ENCODE measurements at places on chromosomes 5 and 9.

GRCh38 chr9:69030851-69031645, 4.5 kb upstream of the FXN start:
- peaks cover 3% of the 10 kb centered on the region for H3K27me3 ChIP-seq
- no peak overlapping the region for H3K4me3 ChIP-seq
- H3K4me1 ChIP-seq: no peaks in the 10 kb centered on the region
- no peaks in the 10 kb centered on the region for H3K36me3 ChIP-seq
- H3K27ac ChIP-seq: no peak overlapping the region

- no peak overlapping the region for H3K27ac ChIP-seq
- H3K4me1 ChIP-seq: peaks cover 18% of the 10 kb centered on the region
- H3K36me3 ChIP-seq: peaks cover 10% of the 10 kb centered on the region
These were observed 252.5 kb downstream of the TLE4 start for GRCh38 chr9:79824265-79824664.

GRCh38 chr9:108953983-108954574, 19.9 kb downstream of the ABITRAM start:
- H3K36me3 ChIP-seq: no peaks in the 10 kb centered on the region
- no peak for DNase-seq
- H3K27ac ChIP-seq: no peak overlapping the region
- no peak overlapping the region for H3K4me3 ChIP-seq
- H3K4me1 ChIP-seq: no peaks in the 10 kb centered on the region
- no peaks in the 10 kb centered on the region for H3K27me3 ChIP-seq

DNA sequence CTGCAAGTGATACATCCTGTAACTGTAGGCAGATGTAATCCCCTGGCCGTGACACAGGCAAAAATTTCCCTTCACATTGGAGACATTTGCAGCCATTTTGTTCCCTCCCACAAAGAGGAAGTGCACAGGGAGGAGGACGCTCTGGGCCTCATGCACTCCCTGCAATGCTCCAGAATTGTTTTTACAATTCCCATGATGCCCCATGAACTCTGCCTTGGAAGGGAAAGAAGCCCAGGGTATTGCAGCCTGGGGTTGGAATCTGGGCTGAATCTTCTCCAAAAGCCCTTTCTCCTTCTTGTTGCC, 491.7 kb downstream of the CCDC171 start:
- H3K27me3 ChIP-seq: peaks cover 2% of the 10 kb centered on the region
- no peak for DNase-seq
- H3K4me3 ChIP-seq: no peak overlapping the region
- no peak overlapping the region for H3K27ac ChIP-seq
- H3K36me3 ChIP-seq: no peaks in the 10 kb centered on the region

DNA sequence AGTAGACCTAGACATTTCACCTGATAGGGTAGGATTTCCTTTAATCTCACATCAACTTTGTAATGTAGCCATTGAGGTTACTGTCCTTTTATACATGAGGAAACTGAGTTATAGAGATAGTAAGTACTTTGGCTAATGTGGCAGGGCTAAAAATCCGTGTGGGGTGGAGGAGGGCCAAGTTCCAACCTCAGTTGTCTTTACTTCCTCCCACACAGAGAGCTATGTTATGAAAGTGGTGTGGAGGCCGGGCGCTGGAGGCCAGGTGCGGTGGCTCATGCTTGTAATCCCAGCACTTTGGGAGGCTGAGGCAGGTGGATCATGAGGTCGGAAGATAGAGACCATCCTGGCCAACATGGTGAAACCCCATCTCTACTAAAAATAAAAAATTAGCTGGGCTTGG, 173.3 kb downstream of the PALM2AKAP2 start:
- no peaks in the 10 kb centered on the region for H3K27me3 ChIP-seq
- H3K4me1 ChIP-seq: peaks cover 12% of the 10 kb centered on the region
- H3K4me3 ChIP-seq: no peak overlapping the region
- no peak overlapping the region for H3K27ac ChIP-seq

GRCh38 chr5:137938751-137939143, 49.5 kb downstream of the PKD2L2 start:
- no peak overlapping the region for H3K4me3 ChIP-seq
- DNase-seq: no peak
- peaks cover 1% of the 10 kb centered on the region for H3K4me1 ChIP-seq

- H3K36me3 ChIP-seq: peaks cover 20% of the 10 kb centered on the region
- H3K27ac ChIP-seq: no peak overlapping the region
- DNase-seq: no peak
- peaks cover 20% of the 10 kb centered on the region for H3K4me1 ChIP-seq
- peaks cover 21% of the 10 kb centered on the region for H3K27me3 ChIP-seq
These were observed 2.0 kb downstream of the NEUROG1 start for GRCh38 chr5:135533794-135534193.

- H3K4me1 ChIP-seq: no peaks in the 10 kb centered on the region
- H3K27me3 ChIP-seq: peaks cover 2% of the 10 kb centered on the region
- no peak overlapping the region for H3K27ac ChIP-seq
- no peak for DNase-seq
- peaks cover 4% of the 10 kb centered on the region for H3K36me3 ChIP-seq
These were observed 464.7 kb upstream of the KLF4 start for GRCh38 chr9:107954312-107954711.

DNA sequence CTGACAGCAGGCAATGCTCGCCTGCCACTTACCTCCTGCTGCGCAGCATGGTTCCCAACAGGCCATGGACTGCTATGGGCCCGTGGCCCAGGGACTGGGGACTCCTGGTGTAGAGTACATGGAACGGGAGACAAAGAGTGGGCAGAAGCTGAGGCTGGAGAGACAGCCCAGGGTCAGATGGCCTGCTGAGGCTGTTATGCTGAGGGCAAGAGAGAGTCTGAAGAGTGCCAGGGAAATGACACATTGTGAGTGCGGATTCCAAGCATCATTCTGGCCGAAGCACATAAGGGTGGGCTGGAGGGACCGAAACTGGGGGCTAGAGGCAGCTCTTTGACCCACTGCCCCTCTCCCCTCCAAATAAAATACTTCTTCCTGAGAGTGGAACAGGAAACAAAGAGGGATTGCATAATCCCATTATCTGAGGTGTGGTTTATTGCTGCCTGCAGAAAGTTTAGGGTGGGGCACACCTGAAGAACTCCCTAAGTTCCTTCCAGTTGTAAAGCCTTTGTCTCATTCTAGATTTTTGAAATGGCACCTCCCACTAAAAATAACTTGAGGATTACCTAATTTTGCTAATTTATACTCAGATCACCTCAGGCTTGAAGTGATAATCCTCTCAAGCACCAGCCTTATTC, 158.1 kb downstream of the ATP10B start:
- H3K27me3 ChIP-seq: peaks cover 2% of the 10 kb centered on the region
- DNase-seq: no peak
- H3K4me3 ChIP-seq: no peak overlapping the region
- H3K27ac ChIP-seq: no peak overlapping the region

GRCh38 chr5:111122398-111122797, 30.2 kb downstream of the WDR36 start:
- H3K27me3 ChIP-seq: no peaks in the 10 kb centered on the region
- no peak overlapping the region for H3K4me3 ChIP-seq
- no peaks in the 10 kb centered on the region for H3K4me1 ChIP-seq
- H3K36me3 ChIP-seq: no peaks in the 10 kb centered on the region
- no peak for DNase-seq

DNA sequence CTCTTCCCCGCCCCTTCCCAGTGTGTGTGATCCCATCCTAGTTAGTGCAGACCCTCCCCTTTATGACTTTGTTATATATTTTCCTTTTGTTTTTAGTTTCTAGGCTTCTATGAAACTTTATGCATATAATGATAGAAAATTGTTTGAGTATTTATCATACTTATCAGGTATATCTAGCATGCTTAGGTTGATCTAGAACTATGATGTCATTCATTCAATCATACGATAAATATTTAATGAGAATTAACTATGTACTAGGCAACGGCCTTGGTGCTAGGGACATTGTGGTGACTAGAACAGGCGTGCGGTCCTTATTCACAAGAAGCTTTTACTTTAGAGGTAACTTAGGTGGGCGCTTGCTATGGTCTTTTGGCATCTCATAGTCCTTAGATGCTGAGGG, 13.6 kb upstream of the ANKRD55 start:
- H3K27me3 ChIP-seq: no peaks in the 10 kb centered on the region
- H3K36me3 ChIP-seq: no peaks in the 10 kb centered on the region
- DNase-seq: no peak
- H3K4me1 ChIP-seq: no peaks in the 10 kb centered on the region
- H3K27ac ChIP-seq: no peak overlapping the region
- no peak overlapping the region for H3K4me3 ChIP-seq

- no peaks in the 10 kb centered on the region for H3K4me1 ChIP-seq
- no peak overlapping the region for H3K27ac ChIP-seq
- H3K36me3 ChIP-seq: no peaks in the 10 kb centered on the region
- no peaks in the 10 kb centered on the region for H3K27me3 ChIP-seq
These were observed 101.8 kb downstream of the MAST4 start for GRCh38 chr5:66697796-66698564.

- peak overlapping the region; percentile 7 for H3K4me3 ChIP-seq
- H3K27me3 ChIP-seq: peaks cover 6% of the 10 kb centered on the region
- peak overlapping the region; percentile 48 for H3K27ac ChIP-seq
- no peaks in the 10 kb centered on the region for H3K36me3 ChIP-seq
- H3K4me1 ChIP-seq: peaks cover 39% of the 10 kb centered on the region
These were observed 341.9 kb downstream of the DIRAS2 start for GRCh38 chr9:90300611-90301276.

GRCh38 chr5:33491941-33492340, 51.2 kb downstream of the TARS1 start:
- no peaks in the 10 kb centered on the region for H3K4me1 ChIP-seq
- H3K27me3 ChIP-seq: no peaks in the 10 kb centered on the region
- no peak overlapping the region for H3K4me3 ChIP-seq
- DNase-seq: no peak
- no peak overlapping the region for H3K27ac ChIP-seq

DNA sequence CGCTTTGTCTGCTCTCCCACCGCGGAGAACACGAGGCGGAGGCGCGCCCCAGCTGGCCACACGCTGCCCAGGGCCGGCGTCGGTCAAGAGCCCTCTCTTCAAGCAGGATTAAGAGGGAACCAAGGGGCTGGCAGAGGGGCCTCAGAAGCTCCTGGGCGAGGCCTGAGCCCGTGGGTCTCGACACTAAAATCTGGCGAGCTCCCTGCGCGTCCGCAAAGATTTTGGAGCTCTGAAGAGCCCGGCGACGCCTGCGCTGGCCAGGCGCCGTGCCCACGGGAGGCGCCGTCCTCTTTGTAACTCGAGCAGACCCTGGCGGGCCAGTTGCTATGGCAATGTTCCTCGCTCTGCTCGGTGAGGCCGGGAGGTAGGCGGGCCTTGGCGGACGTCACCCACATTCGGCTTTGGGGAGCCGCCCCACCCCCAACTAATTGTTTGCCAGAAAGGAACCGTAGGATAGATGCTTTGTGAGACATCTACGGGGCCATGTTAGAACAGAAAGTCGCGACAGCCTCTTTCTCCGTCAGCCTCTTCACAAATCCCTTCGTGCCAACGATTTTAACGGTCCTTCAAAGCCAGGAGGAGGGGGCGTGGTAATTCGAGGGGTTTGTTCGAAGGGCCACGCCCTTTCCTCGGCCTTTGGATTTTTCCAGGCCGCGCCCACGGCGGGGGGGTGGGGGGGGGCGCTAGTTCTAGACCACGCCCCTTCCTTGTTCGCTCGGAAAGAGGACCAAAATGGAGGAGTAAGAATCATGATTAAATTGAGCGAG, 714 bp upstream of the CNOT8 start:
- H3K4me1 ChIP-seq: peaks cover 16% of the 10 kb centered on the region
- H3K36me3 ChIP-seq: no peaks in the 10 kb centered on the region
- peaks cover 14% of the 10 kb centered on the region for H3K27me3 ChIP-seq
- peak; percentile 94 for DNase-seq

DNA sequence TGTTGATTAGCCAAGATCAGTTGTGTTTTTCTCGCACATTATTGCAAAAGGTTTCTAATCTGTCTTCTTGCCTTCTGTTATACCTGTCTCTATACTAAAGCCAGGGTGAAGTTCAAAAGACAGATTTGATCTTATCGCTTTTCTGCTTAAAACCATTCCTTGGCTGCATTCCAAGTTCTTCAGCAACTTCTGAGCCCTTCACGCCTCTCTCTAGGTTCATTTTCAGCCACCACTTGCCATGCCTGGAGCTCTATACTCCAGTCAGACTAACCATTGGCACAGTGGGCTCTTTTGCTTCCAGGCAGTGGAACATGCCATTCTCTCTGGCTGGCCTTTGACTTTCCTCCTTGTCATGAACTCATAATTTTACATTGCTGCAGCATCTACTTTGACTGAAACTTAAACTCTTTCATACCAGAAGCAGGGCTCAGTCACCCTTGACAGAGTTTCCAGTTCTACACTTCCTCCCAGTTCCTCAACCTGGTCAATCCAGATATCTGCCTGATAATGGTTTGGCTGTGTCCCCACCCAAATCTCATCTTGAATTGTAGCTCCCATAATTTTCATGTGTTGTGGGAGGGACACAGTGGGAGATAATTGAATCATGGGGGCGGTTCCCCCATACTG, 114.4 kb downstream of the SLC12A2 start:
- H3K4me1 ChIP-seq: no peaks in the 10 kb centered on the region
- no peaks in the 10 kb centered on the region for H3K27me3 ChIP-seq
- H3K27ac ChIP-seq: no peak overlapping the region
- peaks cover 4% of the 10 kb centered on the region for H3K36me3 ChIP-seq

DNA sequence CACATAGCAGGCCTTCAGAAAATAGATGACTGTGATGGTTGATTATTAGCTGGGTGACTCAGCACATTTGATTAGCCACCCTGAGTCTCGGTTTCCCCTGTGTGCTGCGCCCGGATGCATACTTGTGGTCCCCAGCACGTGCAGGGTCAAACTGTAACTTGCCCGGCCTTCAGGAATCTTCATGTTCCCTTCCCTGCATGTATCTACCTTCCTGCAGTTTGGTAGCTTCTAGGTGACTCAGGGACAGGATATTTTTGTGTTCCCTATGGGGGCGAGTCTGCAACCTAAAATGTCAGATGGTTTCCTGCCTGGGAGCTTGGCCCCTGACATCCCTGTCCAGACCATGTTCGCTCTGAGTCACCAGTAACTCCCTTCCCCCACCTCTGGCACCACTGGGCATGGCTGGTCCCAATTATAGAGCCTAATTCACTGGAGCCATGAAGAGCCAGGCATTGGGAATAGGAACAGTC, 13.2 kb downstream of the PTGS1 start:
- H3K27ac ChIP-seq: no peak overlapping the region
- no peak for DNase-seq
- no peaks in the 10 kb centered on the region for H3K27me3 ChIP-seq
- H3K4me1 ChIP-seq: no peaks in the 10 kb centered on the region
- no peak overlapping the region for H3K4me3 ChIP-seq

DNA sequence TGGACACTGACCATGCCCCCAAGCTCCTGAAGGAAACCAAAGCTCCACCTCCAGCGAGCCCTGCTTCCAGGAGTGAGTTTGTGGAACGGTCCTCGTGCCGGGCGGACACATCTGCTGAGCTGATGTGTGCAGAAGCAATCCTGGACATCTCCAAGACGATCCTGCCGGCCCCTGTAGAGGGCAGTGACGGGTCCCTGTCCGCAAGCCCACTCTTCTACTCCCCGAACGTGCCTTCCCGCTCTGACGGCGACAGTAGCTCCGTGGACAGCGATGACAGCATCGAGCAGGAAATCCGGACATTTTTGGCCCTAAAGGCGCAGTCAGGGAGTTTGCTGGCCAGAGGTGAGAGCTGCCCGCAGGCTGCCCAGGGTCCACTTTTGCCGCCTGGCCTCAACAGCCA, 6.2 kb downstream of the PPP1R26 start:
- H3K27me3 ChIP-seq: peaks cover 5% of the 10 kb centered on the region
- DNase-seq: no peak
- no peaks in the 10 kb centered on the region for H3K36me3 ChIP-seq
- H3K4me3 ChIP-seq: no peak overlapping the region
- H3K27ac ChIP-seq: no peak overlapping the region

GRCh38 chr5:34927785-34928184, 1.6 kb upstream of the DNAJC21 start:
- no peak overlapping the region for H3K4me3 ChIP-seq
- H3K27me3 ChIP-seq: peaks cover 6% of the 10 kb centered on the region
- DNase-seq: no peak
- peaks cover 11% of the 10 kb centered on the region for H3K4me1 ChIP-seq

GRCh38 chr9:82397534-82397933, 409.0 kb downstream of the SPATA31D1 start:
- no peaks in the 10 kb centered on the region for H3K36me3 ChIP-seq
- no peaks in the 10 kb centered on the region for H3K27me3 ChIP-seq
- no peaks in the 10 kb centered on the region for H3K4me1 ChIP-seq
- no peak for DNase-seq
- no peak overlapping the region for H3K27ac ChIP-seq

Data from glutamatergic neuron (in vitro differentiated cells).